ENCODE measurements at places on chromosomes 13 and 19. TPM values are rescaled to one million over a fixed set of nuclear protein-coding genes. Genes with fewer than 3 reads are reported as not detected.

SGCG gene
- not detected for total RNA-seq

- H3K27ac ChIP-seq, result no peak overlapping the region
- no peaks in the 10 kb centered on the region for H3K4me1 ChIP-seq
- no peak overlapping the region for H3K4me3 ChIP-seq
- DNase-seq, result no peak
Measured at GRCh38 chr19:21704320-21704719, 63.1 kb downstream of the ZNF100 start.

DNA sequence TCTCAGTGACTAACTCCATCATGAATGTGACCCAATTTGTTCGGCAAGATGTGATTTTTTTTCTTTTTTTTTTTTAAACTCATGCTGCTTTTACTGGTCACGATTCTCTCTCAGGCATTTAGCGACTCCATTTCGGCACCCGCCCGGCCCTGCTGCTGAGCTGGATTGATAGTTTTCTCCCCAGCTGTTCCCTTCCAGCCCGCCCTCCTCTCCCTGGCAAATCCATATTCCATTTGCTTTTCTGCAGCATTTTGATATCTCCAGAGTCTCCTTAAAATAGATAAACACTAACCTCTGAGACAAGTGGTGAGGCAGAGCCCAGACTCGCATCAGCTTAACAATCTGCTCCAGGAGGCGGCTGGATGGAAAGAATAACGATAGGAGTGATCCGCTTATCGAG lies 55.5 kb upstream of the KATNAL1 start:
- H3K27me3 ChIP-seq, result no peaks in the 10 kb centered on the region
- no peak for DNase-seq
- no peaks in the 10 kb centered on the region for H3K4me1 ChIP-seq

DNAJC15 gene
- 34.0 TPM for total RNA-seq

GRCh38 chr13:75770592-75771011 lies 134.5 kb downstream of the LMO7 start:
- H3K27me3 ChIP-seq, result no peaks in the 10 kb centered on the region
- peak; percentile 29 for DNase-seq
- peaks cover 24% of the 10 kb centered on the region for H3K36me3 ChIP-seq
- H3K4me3 ChIP-seq, result no peak overlapping the region
- H3K4me1 ChIP-seq, result peaks cover 20% of the 10 kb centered on the region

CEACAM3 gene
- total RNA-seq, result not detected

GRCh38 chr13:67577361-67577760 lies 347.2 kb upstream of the PCDH9 start:
- H3K27ac ChIP-seq, result no peak overlapping the region
- H3K36me3 ChIP-seq, result no peaks in the 10 kb centered on the region
- H3K4me3 ChIP-seq, result no peak overlapping the region
- no peak for DNase-seq
- no peaks in the 10 kb centered on the region for H3K27me3 ChIP-seq

DNA sequence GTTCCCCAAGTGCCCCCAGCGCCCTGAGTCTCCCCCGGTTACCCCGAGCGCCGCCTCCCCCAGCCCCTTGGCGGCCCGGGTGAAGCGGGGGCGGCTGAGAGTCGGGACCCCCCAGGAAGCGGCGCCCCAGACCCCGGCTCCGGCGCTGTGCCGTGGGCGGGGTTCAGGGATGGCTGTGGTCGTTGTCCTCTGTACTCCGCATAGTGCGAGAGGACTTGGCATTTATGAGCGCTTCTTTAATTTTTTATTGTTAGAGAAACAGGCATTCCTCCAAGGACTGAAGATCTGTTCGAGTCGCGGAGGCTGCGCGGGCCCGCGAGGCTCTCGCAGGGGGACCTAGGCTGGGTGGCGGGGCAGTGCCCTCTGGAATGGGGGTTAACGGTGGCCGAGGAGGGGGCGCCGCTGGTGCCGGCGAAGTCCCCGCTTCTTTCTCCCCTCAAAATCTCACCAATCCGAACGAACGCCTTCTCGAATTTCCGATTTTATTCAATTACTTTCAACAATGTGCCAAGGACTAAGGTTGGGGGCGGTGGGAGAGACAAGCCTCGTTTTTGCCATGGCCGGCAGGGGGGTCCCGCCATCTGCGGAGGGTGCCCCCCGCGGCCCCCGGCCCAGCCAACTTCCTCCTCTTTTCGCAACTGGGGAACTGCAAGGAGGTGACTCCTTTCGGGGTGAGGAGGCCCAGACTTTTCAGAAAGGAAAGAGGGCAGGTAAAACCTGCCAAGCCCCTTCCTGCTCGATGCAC lies 596 bp upstream of the GJB2 start:
- peaks cover 41% of the 10 kb centered on the region for H3K4me1 ChIP-seq
- no peaks in the 10 kb centered on the region for H3K36me3 ChIP-seq
- H3K4me3 ChIP-seq, result peak overlapping the region; percentile 74

All from MCF 10A (cell line).